ENCODE measurements at places on chromosomes 13 and 19.

GRCh38 chr13:64845110-64845509, 2385.0 kb downstream of the PCDH9 start:
- no peak for DNase-seq

GRCh38 chr19:51503896-51504295, 2.3 kb upstream of the SIGLEC12 start:
- DNase-seq = no peak

- no peak for DNase-seq
Observed at GRCh38 chr13:25702386-25702785, 330.6 kb downstream of the ATP8A2 start.

- DNase-seq = no peak
Observed at GRCh38 chr13:111661776-111662175, 341.3 kb downstream of the TEX29 start.

DNA sequence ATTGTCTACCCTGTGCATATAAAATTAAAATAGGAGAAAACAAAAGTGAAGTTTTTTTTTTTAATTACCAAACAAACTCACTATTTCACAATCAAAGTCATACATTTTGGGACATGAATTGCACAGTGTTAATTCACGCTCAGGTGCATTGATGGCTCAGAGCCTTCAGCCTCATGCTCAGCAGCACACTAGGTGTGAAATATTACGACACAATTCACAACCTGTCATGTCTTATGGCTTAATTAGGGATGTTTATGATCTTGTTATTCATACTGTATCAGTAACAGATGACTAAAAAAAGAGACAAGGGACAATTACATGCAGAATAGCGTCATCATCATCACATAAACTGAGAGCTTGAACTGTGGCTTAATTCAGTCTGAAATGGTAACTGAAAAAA, 2005.5 kb upstream of the PCDH20 start:
- no peak for DNase-seq

- no peak for DNase-seq
Observed at GRCh38 chr19:31348481-31349159, 616 bp downstream of the TSHZ3 start.

DNA sequence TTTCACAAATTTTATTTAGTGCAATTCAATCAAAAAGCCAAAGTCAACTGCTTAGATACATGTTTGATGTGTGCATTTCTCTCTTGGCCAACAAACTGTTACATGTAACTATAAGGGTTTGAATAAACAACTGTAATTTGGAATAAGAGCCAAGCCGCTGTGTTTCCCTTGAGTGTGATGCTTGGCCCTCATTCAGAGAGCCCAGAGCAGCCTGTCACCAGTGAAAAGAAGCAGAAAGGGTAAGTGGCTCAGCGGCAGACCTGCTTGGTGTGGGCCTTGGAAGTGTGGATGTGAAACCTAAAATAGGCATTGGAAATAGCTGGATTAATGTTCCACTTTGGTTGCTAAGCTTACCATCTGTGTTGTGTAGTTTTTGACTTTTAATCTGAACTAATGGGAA, 924.6 kb downstream of the OLFM4 start:
- DNase-seq = no peak

GRCh38 chr19:14089662-14090508, 666 bp downstream of the SAMD1 start:
- DNase-seq = no peak

DNA sequence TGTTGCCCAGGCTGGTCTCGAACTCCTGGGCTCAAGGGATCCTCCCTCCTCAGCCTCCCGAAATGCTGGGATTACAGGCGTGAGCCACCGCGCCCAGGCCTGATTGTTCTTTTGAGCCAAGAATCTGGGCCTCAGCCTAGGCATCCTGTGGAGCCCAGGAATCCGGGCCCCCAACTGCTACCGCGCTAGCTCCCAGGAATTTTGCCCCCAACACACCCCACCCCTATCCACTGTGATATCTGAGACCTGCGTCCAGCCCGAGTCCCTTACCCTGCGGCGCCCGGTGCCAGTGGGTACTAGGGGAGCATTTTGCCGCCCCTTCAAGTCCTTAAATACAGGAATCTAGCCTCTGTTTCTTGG, 838 bp upstream of the MYADM start:
- DNase-seq = no peak

DNA sequence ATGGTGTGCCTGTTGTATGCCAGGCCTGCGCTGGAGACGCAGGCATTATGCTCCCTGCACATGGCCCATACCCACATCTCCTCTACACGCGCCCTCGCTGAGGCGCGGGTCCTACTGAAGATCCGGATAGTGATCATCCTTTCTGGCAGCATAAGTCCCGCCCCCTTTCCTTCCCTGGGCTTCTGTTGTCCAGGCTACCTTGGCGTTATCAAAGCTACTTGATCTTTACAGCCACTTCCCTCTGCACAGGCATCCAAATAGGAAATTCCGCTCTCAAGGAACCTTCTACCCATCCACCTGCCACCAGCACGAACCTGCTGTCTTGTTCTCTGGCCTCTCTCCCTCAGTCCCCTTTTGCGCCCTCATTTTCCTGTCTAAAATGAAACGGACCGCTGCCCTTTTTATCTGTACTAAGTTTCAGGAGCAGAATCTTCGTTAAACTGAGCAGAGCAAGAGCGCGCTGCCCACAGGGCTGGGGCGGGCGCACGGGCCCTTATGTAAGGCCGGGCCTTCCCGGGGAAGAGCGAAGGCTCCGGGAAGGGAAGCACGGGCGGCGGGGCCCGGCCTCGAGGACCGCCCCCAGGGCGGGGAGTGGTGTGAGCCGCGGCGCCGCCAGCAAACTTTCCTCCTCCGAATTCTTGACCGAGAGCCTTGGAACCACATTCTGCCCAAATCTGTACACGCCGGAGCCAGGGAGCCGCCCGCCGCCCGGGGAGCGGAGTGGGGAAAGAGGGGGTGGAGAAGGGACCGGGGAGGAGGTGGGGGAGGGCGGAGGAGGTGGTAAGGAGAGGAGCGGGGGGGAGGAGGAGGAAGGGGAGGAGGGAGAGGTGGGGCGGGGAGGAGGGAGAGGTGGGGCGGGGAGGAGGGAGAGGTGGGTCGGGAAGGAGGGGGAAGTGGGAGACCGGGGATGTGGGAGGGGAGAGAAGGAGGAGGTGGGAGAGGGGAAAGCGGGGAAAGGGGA, 920 bp upstream of the UBE2L5 start:
- no peak for DNase-seq

GRCh38 chr13:58850161-58850560, 1218.6 kb downstream of the PCDH17 start:
- no peak for DNase-seq

DNA sequence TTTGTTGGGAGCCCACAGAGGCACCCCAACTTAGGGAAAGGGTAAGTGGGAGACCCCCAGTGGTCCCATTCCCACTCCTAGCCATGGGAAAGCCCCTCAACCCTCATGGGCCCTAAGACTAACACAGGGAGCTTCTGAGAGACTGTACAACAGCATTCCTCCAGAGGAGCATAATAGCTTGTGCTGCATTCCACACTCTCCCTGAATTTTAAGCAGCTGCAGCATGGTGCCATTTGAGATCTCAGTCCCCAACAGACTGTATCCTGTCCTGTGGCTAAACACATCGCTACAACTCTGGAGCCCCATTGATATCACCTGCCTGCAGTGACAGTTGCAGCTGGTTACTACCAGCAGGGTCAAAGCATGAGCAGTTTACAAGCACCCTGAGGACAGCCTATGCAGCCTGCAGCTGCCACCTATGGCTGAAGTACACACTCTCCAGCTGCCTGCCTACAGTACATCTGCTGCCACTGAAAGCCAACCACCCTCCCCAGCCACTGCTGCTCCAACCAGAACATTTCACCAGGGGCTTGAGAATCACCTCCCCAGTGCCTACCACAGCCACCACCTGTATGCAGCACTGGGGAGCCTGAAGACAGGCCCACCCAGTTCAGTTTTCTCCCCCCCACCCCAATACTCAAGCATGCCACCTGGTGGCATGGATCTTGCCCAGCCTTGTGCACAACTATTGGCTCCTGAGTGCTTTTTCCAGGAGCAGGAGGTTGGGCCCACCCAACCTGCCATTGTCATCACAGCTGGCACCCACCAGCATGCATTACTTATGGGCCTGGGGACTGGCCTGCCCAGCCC, 557.3 kb downstream of the GPC5 start:
- DNase-seq = no peak

- no peak for DNase-seq
Observed at GRCh38 chr19:3814648-3815047, 28.5 kb upstream of the MATK start.

DNA sequence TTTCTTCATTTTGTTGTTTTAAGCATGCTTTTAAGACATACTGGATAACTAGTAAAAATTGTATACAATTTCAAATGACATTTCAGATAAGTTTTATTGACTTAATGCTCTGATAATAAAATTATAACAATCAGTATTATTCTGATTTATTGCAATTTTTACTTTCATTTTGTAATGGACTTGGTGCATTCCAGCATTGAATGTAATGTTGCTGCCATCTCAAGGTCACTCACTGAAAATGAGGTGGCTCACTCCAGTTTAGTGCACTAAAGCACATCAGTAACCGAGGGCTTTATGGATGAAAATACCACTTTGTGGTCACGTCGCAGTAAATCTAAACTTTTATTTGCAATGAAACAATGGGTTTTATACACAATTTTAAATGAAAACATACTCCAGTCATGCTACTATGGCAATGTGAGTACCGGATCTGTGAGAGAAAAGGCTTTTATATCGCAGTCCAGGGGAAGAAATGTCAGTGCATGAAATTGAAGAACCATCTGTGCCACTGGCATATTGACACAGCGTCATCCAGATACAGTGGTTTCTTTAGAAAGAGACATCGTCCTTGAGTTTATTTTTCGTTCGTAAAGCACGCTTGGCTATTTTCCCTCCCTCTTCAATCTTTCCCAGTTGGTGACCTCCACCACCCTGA, 20.7 kb upstream of the ZNF507 start:
- DNase-seq = no peak

DNA sequence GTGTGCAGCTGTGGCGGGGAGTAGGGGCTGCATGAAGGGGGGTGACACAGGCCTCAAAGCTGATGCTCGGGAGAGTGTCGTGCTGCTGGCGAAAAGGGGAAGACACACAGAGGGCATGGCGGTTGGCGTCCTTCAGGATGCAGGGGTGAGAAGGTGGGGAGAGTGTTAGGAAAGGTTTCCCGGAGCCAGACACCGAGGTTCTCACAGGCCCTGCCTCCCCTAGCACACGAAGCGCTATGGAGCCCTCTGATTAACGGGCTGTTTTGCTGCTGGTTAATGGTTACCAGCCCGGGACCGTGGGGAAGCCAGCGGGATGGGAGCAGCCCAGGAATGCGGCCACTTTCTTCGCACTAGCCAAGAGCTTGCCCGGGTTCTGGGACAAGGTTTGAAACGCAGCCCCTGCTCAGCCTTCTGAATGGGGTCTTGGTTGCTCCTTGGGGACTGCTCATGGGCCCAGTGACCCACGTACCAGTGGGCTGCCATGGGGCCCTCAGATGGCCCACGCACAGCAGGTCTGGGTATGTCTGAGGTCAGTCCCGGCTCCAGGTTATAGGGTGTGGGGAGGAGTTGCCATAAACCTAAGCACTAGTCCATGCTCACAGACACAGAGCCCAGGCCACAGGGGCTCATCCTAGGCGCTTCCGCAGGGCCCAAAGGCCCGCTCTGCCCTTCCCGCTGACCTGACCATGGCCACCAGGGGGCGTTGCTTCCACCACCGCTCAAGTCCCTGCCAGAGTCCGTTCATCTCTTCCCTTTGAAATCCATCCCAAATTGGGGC, 31.3 kb upstream of the ISYNA1 start:
- DNase-seq = no peak

DNA sequence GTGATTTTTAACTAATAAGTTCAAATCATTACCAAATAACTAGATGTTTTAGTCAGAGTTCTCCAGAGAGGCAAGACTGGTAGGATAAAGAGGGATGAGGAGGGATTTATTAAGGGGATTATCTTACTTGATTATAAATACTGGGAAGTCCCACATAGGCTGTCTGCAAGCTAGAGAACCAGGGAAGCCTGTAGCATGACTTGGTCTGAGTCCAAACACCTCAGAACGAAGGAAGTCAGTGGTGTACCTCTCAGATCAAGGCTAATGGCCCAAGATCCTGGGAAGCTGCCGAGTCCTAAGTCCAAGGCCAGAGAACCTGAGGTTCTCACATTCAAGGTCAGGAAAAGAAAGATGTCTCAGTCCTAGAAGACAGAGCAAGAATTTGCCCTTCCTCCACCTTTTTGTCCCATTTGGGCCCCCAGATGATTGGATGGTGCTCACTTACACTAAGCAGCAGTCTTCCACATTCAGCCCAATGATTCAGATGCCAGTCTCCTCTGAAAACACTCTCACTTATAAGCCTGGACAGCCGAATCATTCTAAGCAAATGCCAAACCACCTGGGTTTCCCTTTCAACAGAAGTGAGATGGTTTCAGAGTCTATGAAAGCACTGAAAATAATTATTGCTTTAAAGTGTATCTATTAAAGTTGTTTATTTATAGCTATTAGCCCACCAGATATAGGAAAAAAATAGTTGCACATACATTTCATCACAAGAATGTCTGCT, 1599.2 kb downstream of the OLFM4 start:
- no peak for DNase-seq

- DNase-seq = no peak
Observed at GRCh38 chr19:51480590-51480989, 2.3 kb downstream of the CEACAM18 start.

- DNase-seq = no peak
Observed at GRCh38 chr13:87123987-87124784, 547.0 kb upstream of the SLITRK5 start.

GRCh38 chr19:3452171-3452941, 28.0 kb downstream of the SMIM24 start:
- DNase-seq = no peak

All from NCI-H2029 treated with DMSO at 0.1 percent for 48 hours (cell line).